Retinal pigment epithelial cell (primary cell): ENCODE measurements at places on chromosomes 3 and 15.

DNA sequence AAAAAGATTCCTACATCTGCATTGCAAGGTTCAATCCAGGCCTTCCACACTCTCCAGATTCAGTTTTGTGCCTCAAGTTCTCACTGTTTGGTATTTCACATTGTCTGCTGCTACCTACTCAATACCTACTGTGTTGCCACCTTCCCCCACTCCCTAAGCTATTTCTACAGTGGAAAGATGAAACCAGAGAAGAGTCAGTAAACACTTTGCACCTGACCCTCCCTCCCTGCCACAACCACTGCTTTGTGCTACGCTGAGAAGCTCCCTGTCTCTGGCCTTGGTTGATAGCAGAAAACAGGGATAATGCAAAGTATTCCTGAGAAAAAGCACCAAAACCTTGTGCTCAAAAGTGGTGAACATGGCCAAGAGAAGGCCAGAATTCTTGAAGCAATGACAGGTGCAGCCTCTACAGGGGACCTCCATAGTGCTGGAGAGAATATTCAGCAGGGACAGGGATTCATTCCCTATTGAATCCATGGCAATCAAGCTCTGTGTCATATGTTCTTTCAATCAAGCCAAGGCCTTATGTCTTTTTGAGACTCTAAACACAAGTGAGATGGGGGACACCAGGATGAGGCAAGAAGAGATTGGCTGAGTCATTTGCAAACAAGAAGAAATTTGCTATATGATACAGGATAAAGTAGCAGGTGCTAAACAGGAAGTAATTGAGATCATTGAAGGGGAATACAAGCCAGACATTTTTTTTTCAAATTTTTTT is 83.5 kb upstream of the LIPC start:
- no peak for DNase-seq

- DNase-seq, result no peak
Observed at GRCh38 chr15:62578546-62578945, 413.5 kb upstream of the C2CD4B start.

- DNase-seq, result no peak
Observed at GRCh38 chr3:59017617-59017984, 32.2 kb downstream of the CFAP20DC start.

GRCh38 chr3:140068494-140069017 is 133.6 kb downstream of the CLSTN2 start:
- no peak for DNase-seq

GRCh38 chr15:81400640-81401236 is 26.7 kb upstream of the TMC3 start:
- DNase-seq, result peak; percentile 18

DNA sequence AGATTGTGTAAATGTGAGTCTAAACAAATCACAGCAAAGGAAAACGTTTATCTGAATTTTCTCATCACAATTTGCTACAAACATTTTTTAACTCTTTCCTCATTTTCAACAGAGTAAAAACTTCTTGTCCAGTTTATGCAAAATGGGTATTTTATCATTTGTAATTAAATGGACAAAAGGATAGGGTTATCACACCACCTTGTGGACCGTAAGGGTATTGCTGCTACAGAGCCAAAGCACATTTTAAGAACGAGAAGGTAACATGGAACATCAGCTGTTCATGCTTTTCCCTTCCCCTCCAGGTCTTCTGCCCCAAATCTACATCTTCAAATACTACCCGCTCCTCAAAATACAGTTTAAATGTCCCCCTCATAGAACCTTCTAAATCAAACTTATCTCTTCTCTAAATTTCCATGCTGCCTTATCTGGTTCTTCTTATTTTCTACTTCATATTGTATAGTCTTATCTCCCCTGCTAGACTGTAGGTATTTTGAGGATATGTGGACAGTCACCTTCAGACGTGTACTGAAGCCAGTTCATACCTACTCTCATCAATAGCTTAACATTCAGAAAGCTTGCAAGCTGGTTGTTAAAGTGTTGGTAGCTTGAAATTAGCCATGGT is 12.8 kb upstream of the SETMAR start:
- no peak for DNase-seq

DNA sequence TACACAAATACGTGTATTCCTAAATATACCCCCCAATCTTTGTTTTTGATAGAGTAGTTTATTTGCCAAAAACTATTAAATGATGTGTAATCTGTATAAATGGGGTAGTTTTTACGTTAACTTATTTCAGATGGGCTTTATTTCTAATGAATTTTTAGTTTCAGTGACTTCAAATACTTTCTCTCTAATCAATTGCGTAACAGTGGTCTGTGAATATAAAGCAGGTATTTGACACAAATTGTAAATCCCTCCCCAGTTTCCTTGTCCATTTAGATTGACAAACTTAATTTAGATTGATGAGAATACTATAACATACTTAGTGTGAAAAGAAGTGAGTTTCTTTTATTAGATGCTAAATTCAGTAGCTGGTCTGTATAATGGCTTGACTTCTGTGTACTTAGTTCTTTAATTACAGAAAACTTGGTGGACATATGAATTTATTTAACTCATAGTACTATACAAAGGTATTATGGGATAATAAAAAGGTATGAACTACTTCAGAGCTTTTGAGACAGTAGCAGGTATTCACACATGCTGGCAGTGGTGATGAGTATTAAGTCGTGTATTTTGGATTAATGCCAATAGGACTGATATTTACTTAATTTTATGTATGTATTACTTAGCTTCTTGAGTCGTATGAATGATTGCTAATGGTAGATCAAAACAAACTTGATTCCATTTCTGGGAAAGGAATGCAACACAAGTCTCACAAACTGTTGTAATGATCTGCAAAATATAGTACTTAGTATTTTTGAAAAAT is 81.6 kb downstream of the STT3B start:
- DNase-seq, result no peak

DNA sequence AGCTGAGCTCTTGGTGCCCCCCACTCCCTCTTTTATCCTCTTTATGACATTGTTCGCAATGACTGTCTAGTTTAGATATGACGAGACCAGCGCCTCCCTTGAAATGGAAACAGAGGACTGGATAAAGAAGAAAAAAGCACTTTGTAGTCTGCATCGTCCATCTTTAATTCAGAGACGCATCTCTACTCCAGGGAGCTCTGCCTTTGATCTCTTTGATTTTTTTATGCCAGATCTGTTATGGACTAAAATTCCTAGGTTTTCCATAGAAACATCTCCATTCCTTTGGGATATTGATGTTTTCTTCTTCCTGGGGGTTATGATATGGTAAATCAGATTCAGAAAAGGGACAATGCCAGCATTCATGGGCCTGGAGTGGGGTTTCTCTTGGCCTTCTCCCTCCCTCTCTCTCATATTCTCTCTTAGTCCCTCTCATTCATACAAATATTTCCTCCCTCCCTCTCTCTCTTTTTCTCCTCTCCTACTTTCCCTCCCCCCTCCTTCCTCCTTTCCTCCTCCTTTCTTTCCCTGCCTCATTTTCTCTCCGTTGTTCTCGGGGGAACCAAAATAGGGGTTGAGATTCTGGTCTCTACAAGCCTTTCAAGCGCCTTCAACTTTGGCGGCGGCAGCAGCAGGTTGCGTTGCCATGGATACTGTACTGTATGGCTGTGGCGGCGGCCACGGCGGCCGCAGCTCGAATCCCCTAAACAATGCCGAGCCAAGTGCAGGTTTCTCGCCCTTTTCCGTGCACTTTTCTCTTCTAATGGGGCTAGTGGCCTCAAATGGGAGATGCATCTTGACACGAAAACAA is 45.5 kb downstream of the ZIC4 start:
- no peak for DNase-seq

GRCh38 chr3:35639254-35640186 is at the start of gene ARPP21:
Gene ARPP21, plus strand, starts transcription at chr3:35639525. Its CDS starts 42,227 bp downstream, at chr3:35681752.
- no peak for DNase-seq

GRCh38 chr15:68201879-68202261 is 3.3 kb downstream of the CALML4 start:
- no peak for DNase-seq

DNA sequence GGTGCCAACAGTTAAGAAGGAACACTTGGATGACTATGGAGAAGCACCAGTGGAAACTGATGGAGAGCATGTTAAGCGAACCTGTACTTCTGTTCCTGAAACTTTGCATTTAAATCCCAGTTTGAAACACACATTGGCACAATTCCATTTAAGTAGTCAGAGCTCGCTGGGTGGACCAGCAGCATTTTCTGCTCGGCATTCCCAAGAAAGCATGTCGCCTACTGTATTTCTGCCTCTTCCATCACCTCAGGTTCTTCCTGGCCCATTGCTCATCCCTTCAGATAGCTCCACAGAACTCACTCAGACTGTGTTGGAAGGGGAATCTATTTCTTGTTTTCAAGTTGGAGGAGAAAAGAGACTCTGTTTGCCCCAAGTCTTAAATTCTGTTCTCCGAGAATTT is 3.0 kb downstream of the SKIL start:
- DNase-seq, result no peak

DNA sequence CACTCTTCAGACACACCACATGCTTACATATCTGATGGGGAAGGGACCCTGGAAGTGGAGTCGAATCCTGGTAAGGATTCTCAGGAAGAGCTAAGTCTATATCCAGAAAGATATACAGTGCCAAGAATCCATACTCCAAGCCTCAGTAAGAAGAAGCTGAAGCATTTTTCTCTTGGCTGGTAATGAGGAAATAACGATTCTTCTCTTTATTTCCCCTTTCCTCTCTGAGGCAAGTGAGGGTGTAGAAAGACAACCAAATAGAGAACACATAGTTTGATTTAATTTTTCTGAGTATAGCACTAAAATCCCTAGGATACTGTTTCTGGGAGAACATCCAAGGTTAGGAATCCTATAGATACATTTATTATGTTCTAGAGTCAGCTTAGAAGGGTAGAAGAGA is 857.3 kb downstream of the TUSC7 start:
- DNase-seq, result no peak

DNA sequence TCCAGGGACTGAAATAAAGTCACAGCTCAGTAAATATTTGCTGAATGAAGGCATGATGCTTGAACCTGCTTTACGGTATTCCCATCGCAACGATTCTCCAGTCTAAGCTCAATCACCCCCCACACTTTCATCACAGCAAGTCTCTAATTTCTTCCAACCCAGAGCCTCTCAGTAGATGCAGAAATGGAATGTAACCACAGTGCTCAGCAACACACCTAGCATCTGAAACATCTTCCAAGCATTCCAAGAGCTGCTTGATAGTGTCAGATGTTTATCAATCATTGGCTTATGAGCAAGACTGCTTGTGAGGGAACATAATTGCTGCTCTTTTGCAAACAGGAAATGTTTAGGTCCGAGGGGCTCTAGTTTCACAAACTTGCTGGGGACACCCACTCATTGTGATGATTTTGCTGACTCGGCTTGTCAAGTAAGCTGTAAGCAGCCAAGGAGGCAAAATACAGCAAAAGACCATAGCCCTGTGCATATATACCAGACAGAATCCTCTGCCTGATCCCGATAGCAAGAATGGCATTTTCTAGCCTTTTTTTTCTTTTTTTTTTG is 751.2 kb downstream of the NR2F2 start:
- DNase-seq, result no peak

DNA sequence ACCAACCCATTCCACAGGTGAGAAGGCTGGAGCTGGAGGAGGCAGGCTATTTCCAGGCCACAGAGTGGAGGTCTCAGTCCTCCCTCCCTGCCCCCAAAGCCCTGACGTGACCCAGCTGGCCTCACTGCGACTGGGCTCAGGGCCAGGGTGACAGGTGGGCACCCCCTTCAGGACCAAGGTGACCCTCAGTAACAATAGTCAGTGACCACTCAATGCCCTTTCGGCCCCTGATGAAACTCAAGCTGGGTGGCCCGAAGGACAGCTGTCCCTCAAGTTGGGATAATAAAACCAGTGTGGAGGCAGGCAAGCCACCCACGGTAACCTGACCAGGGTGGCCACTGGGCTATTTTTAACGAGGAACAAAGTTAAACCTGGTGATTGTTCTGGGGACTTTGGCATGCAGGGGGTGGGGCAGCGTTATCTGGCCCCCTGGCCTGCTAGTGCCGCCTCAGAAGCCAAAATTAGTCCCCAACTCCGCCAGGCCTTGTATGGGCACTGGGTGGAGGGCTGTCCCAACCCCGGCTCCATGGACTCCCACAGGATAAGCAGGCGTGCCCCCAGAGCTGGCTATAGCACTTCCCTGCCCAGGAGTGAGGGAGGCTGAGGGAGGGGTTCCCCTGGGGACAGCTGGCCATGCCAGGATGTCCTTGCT is 1.1 kb downstream of the TNNC1 start:
- DNase-seq, result no peak
